H9 (cell line): ENCODE measurements at places on chromosomes 7 and 10. TPM values are rescaled to one million over a fixed set of nuclear protein-coding genes. Genes with fewer than 3 reads are reported as not detected.
A peak's percentile ranks its signal among the peaks of the same experiment; 100 is the strongest.

DNA sequence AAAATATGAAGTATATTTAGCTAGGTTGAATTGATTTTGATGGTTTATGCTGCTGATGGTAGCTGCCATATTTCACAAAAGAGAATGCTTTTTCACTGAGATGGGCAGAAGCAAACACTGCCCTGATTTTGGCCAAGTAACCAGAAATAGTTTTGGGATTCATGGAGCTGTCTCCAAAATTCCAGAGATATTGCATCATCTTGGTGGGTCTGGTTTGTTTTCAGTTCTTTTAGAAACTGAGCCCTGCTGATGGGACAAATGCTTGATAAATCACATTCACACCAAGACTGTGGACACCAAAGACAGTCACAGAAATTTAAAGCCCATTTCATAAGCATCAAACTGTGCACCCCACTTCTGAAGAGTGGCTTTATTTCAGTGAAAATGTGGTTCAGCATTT lies 140.5 kb downstream of the BICC1 start:
- H3K27ac ChIP-seq = no peak overlapping the region
- H3K27me3 ChIP-seq = no peaks in the 10 kb centered on the region
- DNase-seq = no peak
- peaks cover 2% of the 10 kb centered on the region; the same call in 1 of the 2 replicates for H3K4me1 ChIP-seq
- H3K36me3 ChIP-seq = no peaks in the 10 kb centered on the region
- H3K4me3 ChIP-seq = no peak overlapping the region

GRCh38 chr10:11057448-11057847 lies 39.8 kb downstream of the CELF2 start:
- no peak for DNase-seq
- H3K27ac ChIP-seq = no peak overlapping the region
- H3K36me3 ChIP-seq = peaks cover 21% of the 10 kb centered on the region
- no peak overlapping the region for H3K4me3 ChIP-seq

GRCh38 chr10:81008726-81009125 lies 471.0 kb downstream of the SH2D4B start:
- no peak overlapping the region for H3K4me3 ChIP-seq
- H3K27me3 ChIP-seq = no peaks in the 10 kb centered on the region
- no peak for DNase-seq
- no peaks in the 10 kb centered on the region for H3K36me3 ChIP-seq
- H3K27ac ChIP-seq = no peak overlapping the region
- H3K4me1 ChIP-seq = no peaks in the 10 kb centered on the region

The BLNK gene
- total RNA-seq = not detected in 2 replicates

DNA sequence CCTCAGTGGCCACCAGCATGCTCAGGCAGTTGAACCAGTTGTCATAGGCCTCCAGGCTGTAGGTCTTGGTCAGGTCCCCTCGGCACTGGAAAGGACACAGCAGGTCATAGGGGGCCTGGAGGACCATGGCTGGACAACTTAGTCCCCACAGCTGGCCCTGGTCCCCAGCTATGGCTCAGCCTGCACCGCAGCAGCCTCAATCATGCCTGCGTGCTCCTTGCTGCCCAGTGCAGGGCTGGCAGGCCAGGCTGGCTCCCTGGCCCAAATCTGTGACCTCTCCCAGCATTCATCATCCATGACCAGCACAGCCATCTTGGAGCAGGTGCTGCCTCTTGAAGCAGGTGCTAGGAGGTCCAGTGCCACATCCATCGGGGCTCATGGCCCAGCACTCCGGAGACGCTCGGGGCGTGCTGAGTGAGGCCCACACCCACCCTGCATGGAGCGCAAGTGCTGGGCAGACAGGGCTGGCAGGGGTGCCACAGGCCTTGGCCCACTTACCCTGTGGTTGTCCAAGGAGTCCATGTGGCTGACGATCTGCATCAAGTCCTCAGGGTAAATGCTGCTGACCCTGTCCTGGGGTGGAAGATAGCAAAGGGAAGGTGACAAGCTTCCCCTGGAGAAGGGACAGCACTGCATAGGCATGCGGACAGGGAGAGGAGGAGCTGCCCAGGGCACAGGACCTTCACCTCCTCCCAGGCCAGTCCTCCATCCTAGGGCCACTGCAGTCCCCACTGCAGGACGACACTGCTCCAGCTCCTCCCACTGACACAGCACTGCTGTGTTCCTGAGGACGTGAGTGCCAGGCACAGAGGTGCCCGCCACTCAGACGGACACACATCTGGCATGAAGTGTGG lies 61.7 kb downstream of the CSGALNACT2 start:
- no peaks in the 10 kb centered on the region for H3K27me3 ChIP-seq
- no peak overlapping the region for H3K27ac ChIP-seq
- no peaks in the 10 kb centered on the region for H3K4me1 ChIP-seq

DNA sequence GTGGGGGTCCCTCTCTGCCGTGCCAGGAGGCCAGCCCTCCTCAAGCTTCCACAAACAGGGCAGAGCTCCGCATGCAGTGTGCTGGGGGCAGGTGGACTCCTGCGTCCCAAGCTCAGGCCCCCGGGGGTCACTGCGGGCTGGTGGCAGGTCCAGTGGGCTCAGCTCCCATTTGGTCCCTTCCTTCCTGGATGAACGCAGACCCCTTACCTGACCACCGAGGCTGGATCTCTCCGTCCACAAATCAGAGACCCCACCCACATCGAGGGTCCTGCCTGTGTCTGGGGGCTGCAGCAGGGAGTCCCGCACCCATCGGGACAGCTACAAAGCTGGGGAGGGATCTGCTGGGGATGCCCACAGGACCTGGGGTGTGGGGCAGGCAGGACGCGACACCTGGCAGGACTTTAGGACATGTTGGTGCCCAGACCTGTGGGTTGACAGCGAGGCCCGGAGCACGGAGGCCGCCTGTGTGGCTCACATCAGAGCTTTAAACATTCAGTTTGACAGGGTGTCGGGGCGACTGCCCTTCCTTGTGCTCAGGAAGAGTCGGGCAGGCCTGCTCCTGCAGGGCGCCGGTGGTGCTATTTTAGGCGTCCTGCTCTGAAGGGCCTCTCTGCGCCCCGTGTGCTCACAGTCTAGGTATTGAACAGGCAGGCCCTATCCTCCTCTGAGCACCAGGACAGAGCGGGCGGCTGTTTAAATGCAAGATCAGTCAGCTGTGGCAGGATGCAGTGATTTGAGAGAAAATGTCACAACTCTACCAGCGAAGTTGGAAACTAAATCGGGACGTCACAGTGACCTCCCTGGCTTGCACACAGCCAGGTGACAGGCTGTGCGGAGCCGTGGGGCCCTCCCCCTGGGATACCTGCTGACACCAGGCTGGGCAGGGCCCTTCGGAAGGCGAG lies 15.9 kb upstream of the CFAP46 start:
- no peaks in the 10 kb centered on the region for H3K27me3 ChIP-seq
- H3K4me1 ChIP-seq = no peaks in the 10 kb centered on the region; the same call in 1 of the 2 replicates
- DNase-seq = peak; percentile 24
- H3K27ac ChIP-seq = no peak overlapping the region
- H3K4me3 ChIP-seq = no peak overlapping the region

- H3K27ac ChIP-seq = no peak overlapping the region
- no peak overlapping the region for H3K4me3 ChIP-seq
Observed at GRCh38 chr10:72862957-72863356, 30.6 kb upstream of the OIT3 start.

- H3K36me3 ChIP-seq = no peaks in the 10 kb centered on the region
- DNase-seq = no peak
- no peak overlapping the region for H3K27ac ChIP-seq
- no peak overlapping the region for H3K4me3 ChIP-seq
Observed at GRCh38 chr10:81108516-81109199, 571.0 kb downstream of the SH2D4B start.

GRCh38 chr10:123911866-123912265 lies 20.3 kb upstream of the CPXM2 start:
- H3K27me3 ChIP-seq = no peaks in the 10 kb centered on the region; the same call in 1 of the 2 replicates
- H3K27ac ChIP-seq = no peak overlapping the region
- H3K4me3 ChIP-seq = no peak overlapping the region

The PTPRE gene
- total RNA-seq = 0.70 and 0.77 TPM in 2 replicates

DNA sequence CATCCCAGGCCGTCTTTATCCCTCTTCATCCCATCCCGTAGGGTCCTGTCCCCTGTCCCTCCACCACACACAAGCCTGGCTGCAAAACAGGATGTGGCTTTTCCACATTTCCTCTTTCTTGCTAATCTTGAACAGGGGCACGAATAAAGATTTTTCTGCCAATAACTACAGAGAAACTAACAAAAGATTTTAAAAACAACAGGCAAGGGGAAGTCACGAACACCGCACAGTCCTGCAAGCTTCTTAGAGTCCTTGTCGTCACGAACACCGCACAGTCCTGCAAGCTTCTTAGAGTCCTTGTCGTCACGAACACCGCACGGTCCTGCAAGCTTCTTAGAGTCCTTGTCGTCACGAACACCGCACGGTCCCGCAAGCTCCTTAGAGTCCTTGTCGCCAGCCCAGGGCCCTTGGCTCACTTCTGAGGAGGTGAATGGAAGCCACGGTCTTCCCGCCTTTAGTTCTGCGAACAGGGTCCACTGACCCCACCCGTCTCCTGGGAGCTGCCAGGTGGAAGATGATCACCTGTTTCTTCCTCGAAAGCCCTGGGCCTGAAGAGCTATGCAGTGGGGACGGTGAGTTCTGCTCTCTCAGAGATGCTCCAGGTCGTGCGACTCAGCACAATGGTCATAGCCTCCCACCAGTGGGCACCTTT lies 10.3 kb upstream of the INSIG1 start:
- H3K27me3 ChIP-seq = no peaks in the 10 kb centered on the region
- H3K4me3 ChIP-seq = no peak overlapping the region
- no peaks in the 10 kb centered on the region for H3K4me1 ChIP-seq
- H3K27ac ChIP-seq = no peak overlapping the region
- no peak for DNase-seq

The GIMAP6 gene
- not detected in 2 replicates for total RNA-seq

The CLDN4 gene
- 15.5 and 15.6 TPM in 2 replicates for total RNA-seq

GRCh38 chr10:12432402-12433189 lies 83.2 kb downstream of the CAMK1D start:
- no peaks in the 10 kb centered on the region for H3K27me3 ChIP-seq
- no peaks in the 10 kb centered on the region for H3K4me1 ChIP-seq
- no peak overlapping the region for H3K27ac ChIP-seq
- DNase-seq = no peak
